ENCODE measurements at places on chromosomes 16 and 17.
A peak's percentile ranks its signal among the peaks of the same experiment; 100 is the strongest.

DNA sequence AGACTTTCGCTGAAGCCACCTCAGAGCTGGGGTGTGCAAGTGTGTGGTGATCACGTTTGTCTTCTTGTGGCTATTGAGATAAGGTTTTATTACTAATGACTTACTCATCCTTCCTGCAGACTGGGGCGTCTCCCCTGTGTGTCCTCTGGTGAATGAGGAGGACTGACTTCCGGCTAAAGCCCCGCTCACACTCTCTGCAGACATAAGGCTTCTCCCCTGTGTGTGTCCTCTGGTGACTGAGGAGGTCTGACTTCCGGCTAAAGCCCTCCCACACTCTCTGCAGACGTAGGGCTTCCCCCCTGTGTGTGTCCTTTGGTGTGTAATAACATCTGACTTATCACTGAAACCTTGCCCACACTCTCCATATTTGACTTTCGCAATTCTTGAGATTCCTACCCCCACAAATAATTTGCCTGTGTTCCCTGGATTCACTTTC, 19.4 kb downstream of the PRDM7 start:
- peak; percentile 89 for DNase-seq

DNA sequence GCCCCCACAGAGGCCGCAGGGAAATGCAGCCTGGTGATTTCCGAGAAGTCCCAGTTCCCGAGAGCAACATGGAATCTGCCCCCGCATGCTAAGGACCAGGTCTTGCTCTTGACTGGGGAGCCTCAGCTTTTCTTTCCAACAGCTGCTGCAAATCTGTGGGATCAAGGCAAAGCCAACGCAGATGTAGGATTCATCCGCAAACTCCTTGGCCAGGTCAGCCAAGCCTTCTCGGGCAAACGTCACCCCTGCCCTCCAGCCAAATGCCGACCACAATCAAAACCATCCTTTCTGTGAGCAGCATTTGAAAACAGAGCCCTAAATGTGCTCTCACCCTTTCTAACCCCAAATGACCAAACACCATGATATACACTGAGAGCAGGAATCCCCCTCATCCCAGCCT, 54.0 kb downstream of the MRM3 start:
- peak; percentile 23 for DNase-seq

DNA sequence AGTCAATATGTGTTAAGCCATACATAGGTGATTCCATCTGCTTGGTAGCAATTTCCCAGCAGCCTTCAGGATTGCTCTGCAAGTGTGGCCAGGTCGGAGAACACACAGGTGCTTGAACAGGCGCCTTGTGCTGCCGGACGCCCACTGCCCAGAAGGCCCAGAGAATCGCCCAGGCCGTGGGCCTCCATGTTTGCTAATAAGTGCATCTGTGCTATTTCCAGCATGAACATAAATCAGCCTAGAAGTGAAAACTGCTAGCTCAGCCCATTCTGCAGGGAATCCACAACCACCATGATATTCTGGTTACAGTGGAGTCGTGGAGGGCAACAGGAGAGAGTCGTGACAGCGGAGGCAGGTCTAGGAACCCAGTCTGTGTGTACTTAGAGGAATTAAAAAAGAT, 78.1 kb downstream of the ZFHX3 start:
- no peak for DNase-seq

GRCh38 chr17:10197721-10198508, 491 bp downstream of the GAS7 start:
- DNase-seq: peak; percentile 15

GRCh38 chr17:7686222-7687071, 843 bp downstream of the TP53 start:
- peak; percentile 88 for DNase-seq

DNA sequence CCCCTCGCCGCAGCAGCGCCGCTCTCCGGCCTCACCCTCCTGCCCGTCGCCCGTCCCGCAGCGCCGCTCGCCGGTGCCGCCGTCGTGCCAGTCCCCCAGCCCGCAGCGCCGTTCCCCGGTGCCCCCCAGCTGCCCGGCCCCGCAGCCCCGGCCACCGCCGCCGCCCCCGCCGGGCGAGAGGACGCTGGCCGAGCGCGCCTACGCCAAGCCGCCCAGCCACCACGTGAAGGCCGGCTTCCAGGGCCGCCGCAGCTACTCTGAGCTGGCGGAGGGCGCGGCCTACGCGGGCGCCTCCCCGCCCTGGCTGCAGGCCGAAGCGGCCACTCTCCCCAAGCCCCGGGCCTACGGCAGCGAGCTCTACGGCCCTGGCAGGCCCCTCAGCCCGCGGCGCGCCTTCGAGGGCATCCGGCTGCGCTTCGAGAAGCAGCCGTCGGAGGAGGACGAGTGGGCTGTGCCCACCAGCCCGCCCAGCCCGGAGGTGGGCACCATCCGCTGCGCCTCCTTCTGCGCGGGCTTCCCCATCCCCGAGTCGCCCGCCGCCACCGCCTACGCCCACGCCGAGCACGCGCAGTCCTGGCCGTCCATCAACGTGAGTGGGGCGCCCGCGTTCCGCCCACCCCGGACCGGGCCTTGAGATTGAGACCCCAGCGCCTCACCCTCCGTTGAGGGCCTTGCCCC, 15.0 kb downstream of the TBKBP1 start:
- DNase-seq: no peak

- DNase-seq: no peak
Observed at GRCh38 chr17:50608700-50609379, 25.8 kb upstream of the ABCC3 start.

DNA sequence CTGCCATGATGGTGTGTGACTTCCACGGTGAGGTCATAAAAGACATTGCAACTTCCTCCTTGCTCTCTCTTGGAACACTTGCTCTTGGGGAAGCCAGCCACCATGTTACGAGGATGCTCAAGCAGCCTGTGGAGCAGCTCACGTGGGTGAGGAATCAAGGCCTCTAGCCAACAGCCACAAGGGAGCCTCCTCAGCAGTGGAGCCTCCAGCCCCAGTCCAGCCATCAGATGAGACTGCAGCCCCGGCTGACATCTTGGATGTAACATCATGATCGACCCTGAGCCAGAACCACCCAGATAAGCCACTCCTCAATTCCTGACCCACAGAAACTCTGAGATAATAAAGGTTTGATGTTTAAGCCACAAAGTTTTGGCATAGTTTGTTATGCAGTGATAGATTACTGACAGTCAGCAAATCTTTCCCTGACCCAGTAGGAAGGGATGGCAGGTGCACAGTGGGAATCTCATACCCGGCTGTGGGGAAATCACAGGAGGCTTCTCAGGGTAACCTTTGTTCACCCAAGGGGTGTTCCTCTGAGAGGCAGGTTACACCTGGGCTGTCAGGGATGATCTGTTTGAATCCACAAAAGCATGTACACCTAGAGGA, 23.3 kb upstream of the GINS2 start:
- DNase-seq: no peak

GRCh38 chr17:56158344-56158743, 5.1 kb downstream of the ANKFN1 start:
- DNase-seq: no peak

GRCh38 chr17:81419886-81420768, 24.9 kb downstream of the BAHCC1 start:
- no peak for DNase-seq

DNA sequence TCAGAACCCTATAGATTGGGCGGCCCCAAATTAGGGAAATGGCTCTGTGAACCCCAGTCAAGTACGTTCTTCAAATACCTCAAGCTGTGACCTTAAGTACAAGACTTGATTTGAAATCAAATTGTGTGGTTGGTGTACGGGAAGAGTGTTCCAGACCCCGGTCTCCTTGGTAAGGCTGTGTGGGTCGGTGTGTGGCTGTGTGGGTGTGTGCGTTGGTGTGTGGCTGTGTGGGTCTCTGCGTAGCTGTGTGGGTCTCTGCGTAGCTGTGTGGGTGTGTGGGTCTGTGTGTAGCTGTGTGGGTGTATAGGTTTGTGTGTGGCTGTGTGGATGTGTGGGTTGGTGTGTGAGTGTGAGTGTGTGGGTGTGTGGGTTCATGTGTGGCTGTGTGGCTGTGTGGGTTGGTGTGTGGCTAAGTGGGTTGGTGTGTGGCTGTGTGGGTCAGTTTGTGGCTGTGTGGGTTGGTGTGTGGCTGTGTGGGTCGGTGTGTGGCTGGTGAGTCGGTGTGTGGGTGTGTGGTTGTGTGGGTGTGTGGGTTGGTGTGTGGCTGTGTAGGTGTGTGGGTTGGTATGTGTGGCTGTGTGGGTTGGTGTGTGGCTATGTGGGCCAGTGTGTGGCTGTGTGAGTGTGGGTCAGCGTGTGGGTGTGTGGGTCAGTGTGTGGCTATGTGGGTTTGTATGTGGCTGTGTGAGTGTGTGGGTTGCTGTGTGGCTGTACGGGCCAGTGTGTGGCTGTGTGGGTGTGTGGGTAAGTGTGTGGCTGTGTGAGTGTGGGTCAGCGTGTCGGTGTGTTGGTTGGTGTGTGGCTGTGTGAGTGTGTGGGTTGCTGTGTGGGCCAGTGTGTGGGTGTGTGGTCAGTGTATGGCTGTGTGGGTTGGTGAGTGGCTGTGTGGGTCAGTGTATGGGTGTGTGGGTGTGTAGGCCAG, 238.7 kb upstream of the ZFHX3 start:
- no peak for DNase-seq

Data from choroid plexus epithelial cell (primary cell).